ENCODE measurements at places on chromosomes 16 and 17.

- DNase-seq: no peak
These were observed 29.8 kb upstream of the RASD1 start for GRCh38 chr17:17525956-17526355.

DNA sequence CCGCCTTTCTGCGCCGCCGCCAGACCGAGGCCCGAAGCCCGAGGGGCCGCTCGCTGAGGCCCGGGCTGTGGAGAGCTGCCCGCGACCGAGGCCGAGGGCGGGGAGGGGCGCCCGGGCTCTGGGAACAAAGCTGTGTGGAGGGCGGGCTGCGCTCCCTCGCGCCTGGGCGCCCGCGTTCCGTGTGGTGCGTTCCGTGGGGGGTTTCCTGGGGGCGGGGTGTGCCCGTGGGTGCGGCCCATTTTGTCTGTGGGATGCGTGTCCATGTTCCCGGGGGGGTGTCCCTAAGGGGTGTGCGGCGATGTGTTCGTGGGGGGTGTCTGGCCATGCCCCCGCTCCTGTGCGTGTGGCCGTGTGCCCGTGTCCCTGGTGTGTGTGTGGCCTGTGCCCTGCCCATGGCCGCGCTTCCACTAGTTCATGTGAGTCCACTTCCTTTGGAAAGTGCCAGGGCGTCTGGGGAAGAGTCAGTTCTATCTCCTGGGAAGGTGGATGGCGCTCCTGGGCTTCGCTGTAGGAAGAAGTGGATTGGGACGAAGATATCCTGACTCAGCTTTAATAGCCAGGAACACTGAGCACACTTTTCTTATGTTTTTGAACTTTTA lies 520 bp downstream of the JPT2 start:
- no peak for DNase-seq

GRCh38 chr16:85536411-85537330 lies 76.5 kb upstream of the GSE1 start:
- DNase-seq: peak; percentile 71

DNA sequence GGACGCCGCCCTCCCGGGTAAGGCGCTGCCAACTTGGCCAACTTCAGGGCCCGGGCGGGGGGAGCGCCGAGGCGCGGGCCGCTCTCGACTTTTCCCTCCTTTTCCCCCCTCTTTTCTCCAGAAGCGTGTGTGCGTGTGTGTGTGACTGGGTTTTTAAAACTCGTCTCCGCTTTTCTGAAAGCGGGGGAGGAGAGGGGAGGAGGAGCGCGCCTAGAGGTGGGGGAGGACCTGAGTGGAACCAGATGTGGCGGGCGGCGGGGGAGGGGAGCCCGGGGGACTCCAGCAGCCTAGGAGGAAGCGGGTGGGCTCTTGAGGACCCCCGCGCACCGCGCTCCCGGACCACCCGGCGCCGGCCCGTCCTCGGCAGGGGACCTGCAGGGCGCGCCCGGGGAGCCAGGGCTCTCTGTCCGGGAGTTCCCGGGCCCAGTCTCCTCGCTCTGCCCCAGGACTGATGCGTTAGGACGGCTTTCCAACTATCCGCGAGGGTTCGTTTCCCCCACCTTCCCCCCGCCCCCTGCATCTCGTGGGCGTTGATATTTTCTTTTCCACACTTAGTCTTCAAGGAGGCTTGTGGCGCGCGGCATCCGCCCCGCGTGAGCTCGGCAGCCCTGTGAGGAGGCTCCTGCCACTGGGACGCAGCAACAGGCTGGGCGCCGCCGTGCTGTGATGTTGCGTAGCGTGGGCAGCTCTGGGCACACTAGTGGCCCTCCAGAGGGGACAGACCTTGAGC lies 599 bp downstream of the MRC2 start:
- DNase-seq: no peak

- DNase-seq: no peak
These were observed 14.2 kb upstream of the MPHOSPH6 start for GRCh38 chr16:82184213-82184612.

DNA sequence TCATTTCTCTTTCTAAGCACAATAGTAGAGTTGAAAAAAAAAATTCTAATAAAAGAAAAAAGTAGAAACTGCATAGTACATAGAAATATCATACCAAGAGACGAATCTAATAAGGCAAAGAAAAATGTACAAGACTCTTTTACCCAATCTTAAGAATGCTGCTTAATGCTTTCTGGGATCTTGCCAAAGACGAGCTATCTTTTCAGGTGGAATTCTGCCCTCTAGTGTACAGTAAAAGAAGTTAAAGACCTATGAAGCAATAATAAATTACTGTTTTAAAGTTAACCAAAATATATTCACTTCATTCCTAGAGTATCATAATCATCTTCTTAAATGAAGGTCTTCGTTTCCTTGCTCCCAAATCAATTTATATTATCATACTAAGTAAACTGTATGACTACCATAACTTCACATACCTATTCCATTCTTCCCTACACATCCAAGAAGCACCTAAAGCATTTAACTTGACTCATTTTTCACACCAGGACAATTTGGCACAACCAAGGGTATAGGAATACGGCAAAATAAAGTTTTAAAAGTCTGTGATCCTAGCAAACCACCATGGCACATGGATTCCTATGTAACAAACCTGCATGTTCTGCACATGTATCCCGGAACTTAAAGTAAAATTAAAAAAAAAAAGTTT lies 47.7 kb downstream of the CFDP1 start:
- peak; percentile 93 for DNase-seq

- no peak for DNase-seq
These were observed 68.0 kb upstream of the SIAH1 start for GRCh38 chr16:48452991-48453760.

DNA sequence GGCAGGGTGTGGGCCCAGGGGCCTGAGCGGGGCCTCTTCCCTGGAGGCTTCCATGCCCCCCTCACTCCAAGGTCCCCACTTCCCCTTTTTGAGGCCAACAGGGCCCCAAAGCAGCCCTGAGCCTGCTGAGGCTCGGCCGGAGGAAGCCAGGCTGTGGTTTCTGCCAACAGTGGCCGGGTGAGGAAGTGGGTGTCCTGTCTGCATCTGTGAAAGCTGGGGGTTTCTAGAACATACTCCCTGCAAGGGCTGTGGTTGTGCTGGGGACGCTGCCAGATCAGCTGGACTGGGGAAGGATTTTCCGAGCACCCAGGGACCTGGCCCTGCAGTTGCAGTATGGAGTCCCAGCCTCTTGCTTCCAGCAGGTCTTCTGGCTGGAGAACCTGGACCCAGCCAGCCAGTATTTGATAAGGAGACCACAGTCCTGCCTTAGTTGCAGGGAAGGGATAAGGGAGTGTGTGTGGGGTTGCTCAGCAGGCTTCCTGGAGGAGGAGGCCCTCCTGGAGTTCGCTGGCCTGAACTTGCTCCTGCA lies 15.7 kb downstream of the ADCY7 start:
- DNase-seq: peak; percentile 47

DNA sequence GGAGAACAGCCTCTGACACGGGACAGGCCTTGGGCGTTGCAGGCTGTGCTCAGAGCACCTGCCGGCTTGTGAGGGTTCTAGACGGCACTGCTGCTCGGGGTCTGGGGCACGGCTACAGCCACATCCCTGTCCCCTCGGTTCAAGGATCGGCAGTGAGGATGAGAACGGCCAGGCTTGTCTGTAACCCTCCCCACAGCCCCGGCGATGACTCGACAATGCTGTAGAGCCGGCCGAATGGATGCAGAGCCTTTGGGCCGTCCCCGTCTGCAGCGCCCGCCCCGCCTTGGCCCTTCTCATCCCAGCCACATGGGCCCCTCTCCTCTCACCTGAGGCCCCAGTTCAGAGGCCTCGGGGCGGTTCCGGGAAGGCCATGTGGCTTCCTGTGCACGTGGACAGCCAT lies 49.0 kb upstream of the METRNL start:
- no peak for DNase-seq

DNA sequence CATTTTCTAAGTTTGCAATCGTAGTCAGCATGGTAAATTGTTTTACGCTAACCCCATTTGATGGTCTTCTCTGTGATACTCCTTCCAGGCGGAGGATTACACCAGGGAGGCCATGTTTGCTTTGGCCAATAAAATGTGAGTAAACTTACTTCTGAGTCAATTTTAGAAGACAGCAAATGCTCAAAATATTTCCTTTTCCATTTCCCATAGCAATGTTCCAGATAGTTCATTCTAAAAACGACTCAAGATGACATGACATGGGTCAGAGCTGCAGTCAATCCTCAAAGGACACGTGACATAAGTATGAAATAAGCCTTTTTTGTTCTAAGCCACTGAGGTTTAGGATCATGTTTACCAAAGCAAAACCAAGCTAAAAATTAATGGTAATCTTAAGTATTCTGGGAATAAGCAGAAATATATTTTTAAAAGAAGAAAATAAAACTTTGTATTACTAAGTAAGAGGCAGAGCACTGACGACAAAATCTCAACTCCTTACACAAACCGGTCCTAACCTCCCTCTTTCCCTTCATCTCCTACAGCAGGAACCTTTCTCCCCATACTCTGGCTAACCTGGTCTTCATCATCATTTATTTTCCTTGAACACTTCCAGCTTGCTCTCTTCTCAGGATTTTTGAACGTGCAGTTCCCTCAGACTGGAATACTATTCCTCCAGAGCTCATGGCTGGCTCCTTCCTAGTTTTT lies 266.2 kb downstream of the CEP112 start:
- no peak for DNase-seq

GRCh38 chr16:67779256-67780014 lies 26.9 kb downstream of the RANBP10 start:
- DNase-seq: no peak

Data from erythroblast (primary cell).